Caco-2 (cell line): ENCODE measurements at places on chromosomes 2 and 18.

DNA sequence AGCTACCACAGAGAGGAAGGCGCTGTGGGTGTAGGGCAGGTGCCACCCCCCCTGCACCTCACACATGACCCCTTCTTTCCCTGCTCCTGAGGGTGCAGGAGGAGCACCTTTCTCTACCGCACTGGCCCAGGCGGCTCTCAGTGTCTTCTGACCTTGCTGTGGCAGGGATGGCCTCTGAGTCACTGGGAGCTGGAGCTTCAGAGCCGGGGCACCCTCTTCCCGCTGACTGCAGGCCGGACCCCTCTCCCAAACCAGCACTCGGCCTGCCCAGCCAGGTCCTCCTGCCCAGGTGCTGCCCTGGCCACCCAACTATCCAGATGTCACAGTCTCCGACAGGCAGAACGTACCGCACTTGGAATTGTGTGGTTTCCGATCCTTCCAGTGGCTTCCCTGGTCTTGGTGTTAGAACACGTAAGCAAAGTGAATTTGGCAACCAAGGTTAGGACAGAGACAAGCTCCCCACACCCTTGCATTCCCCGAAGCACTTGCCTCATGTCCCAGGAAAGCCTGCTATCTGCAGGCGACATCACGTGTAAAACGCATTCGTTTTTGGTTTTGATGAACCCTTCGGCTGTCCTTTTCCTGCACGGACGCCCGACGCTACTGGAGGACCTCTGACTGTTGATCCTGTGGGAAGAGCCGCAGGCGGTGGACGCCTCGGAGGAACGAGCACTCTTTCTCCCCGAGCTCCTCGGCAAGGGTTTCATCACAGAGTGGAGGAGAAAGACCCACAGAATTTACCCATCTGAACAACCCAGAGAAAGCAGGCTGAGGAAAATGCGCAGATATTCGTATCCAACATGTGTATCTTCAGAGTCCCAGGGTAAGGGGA, 24.7 kb upstream of the KCNG2 start:
- no peak for DNase-seq

DNA sequence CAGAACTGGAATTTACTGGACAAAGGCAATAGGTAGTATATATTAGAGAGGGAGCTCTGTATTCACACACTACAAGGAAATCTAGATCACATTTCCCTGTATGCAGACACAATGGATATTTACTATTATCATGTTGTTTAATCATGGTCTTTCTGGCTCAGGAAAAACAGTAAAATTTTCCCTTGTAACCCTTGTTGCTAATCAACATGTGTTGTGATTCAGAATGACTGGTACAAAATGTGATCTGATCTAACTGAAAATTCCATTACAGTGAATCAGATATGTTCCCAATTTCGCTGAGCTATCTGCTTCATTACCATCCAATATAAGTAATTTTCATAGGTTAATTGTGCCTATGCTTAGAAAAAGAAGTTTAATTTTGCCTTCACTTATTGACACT, 1109.7 kb downstream of the LRP1B start:
- DNase-seq = no peak

DNA sequence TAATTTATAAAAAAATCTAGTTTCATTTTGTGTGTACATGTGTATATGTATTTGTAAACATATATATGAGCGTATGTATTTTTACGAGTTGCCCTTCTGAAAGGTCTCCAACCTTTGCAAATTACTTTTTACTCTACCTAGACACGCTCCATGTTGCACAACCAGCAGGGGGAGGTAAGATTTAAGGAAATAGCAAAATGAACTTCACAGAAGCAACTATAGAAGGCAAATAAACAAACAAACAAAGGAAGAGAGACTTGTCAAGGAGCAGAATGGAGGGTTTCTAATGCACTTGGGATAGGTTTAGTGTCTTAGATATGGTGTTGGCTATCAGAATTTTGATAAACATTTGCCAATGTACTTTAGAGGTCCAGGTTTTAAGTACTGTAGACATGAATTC, 820.5 kb upstream of the POU3F3 start:
- DNase-seq = peak; percentile 22

DNA sequence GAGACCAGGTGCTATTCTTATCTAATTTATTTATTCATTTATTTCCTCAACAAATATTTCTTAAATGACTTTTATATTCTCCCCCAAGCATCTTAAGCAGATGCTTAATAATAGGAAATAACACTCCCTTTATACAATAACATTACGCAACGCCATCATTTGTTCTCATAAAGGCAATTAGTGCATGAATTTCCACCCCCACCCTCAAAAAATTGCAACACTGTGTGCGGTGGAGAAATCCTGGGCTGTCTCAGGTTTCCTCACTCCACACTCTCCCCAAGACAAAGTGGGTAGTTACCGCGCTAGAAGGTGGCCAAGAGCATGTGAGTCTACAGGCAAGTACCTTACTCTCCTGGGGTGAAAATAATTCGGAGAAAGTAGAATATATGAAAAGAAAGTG, 37.0 kb upstream of the CTDP1 start:
- no peak for DNase-seq

- DNase-seq = no peak
These were observed 68.8 kb upstream of the TACR1 start for GRCh38 chr2:75268112-75268511.

GRCh38 chr18:36296650-36297416, 680 bp upstream of the FHOD3 start:
- peak; percentile 40 for DNase-seq

GRCh38 chr2:43011158-43011491, 215.3 kb downstream of the ZFP36L2 start:
- DNase-seq = peak; percentile 15

GRCh38 chr2:40450066-40450795, 1.7 kb downstream of the SLC8A1 start:
- DNase-seq = no peak

DNA sequence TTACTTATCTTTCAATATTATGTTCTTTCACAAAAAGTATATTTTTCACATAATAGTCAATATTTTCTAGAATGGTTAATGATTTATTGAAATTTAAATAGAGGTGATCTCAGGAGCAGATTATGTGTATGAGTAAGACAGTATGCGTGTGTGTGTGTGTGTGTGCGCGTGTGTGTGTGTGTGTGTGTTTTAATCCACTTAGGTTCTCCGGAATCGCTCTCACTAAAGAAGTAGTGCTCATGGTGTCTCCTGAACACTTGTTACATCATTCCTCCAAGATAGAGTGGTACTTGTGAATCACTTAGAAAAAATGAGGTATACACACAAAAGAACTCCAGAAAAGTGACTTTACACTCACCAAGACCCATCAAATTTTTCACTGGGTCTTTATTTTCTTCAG, 91.0 kb upstream of the KCNH7 start:
- DNase-seq = no peak

DNA sequence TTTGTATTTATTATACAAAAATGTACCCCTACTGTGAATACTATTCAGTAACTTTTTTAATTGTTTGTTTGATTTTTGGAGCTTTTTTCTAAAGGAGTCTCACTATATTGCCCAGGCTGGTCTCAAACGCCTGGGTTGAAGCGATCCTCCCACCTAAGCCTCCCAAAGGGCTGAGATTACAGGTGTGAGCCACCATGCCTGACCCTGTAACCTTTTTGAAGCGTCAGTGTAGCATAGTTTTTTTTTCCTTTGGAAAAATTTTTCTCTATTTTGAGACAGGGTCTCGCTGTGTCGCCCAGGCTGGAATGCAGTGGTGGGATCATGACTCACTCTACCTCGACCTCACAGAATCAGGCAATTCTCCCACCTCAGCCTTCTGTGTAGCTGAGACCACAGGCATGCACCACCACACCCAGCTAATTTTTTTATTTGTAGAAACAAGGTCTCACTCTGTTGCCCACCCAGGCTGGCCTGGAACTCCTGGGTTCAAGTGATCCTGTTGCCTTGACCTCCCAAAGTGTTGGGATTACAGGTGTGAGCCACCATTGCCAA, 2.0 kb downstream of the GMCL1 start:
- DNase-seq = no peak

GRCh38 chr2:151619337-151619989, 114.8 kb downstream of the NEB start:
- DNase-seq = no peak

DNA sequence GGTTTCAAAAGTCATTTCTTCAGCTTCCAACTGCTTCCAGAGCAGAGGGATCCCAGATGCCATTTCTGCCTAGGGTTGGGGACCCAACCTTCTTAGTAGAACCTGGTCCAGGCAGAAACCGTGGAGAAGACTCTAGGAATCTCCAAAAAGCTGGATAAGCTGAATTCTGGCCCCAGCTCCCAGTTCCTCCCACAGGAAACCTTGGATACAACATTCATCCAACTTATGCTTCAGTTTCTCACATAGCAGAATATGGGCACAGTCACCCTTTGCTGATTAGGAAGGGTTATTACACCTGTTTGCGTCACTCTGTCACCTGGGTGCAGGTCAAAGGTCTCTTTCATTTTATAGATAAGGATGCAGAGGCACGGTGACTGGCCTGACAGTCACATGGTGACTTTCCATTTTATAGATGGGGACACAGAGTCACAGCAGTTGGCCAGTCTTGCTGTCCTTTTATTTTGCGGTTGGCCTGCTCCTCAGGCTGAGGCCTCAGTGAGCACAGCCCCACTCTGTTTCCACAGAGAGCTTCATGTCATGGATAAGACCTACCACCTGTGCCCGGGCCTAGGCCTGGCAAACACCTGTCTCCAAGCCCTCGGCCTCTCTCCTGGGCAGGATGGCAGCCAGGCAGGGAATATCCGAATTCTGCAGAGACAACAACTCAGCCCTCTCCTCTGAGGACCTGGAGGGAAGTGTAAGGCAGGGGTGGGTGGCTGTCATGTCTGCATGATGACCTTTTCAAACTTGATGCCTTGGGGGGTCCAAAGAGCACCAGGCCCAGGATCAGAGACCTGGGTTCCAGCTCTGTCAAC, 148.8 kb downstream of the SMAD7 start:
- peak; percentile 70 for DNase-seq

DNA sequence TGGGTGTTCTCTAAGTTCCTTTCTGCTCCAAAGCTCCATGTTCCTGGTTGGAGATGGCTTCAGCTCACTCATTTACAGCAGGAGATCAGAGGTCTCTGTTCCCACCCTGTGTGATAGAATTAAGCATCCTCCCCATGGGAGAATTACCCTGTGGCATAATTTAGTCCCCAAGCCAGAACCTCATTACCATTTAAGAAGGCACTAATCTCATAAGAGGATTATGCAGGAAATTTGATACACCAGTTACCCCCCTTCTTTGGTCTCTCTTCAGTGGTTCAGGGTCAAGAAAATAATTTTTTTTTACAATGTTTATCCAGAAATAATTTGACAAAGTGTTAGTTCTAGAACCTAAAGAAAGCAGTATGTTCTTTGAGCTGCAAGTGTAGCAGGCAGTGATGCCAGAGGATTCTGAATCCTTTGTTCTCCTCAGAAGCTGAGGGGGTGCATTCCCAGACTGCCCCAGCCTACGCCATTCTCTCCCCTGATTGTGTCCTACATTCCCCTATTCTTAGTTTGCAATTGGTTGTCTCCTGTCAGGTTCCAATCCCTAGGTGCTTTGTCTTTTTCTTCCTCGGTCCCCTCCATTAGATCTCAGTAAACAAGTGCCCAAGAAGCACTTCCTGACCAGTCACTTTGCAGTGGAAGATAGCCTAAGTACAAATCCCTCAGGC, 163.6 kb downstream of the PRKCE start:
- DNase-seq = no peak

DNA sequence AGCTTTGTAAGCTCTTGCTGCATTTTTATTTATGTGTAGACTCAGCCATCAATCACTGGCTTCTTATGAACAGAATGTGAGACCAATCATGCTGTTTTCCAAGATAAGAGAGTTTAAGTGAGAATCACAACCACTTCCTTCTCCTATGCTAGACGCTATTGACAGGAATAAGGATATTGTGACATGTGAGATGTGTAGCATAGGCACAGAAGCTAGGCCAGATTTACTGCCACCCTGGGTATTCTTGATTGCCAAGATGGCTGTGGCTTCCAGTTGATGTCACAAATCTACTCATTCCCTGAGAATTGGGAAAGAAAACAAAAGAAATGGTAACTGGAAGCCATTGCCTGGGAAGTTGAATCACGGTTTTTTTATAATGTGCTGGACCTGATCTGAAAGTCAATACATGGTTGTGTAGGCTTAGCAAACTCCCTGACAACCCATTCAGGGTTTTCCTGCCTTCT, 49.9 kb downstream of the RAB27B start:
- no peak for DNase-seq

DNA sequence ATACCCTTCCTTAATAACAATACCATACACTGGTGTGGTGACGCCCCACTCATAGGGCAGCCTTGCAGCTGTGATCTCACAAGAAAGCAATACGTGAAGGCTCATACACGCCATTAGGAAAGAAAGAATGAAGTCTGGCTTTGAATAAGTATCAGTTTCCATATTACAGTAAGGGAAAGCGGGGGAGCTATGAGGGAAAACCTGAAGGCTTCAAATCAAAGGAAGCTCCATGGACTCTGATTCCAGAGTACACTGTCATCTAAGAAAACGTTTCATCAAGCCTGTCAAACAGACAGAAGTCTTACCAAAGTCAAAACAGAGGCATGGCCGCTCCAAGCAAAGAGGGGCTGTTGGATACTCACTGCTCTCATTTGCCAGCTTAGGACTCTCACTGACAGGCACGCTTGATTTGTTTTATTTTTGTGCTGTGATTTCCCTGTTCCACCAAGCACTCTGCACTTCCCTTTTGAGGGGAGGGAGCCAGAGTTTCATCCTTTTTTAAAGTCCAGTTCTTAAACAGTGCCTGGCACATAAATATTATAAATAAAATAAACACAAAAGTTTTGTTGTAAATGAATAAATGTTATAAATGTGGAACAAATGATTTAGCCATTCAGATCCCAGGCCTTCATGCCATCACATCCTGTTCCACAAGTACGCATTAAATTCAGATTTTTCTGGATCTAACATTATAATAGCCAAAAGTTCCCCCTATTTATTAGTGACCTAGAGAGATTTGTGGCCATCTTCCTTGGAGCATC, 221.2 kb downstream of the PIEZO2 start:
- DNase-seq = no peak

- DNase-seq = no peak
These were observed 19.8 kb downstream of the CCDC68 start for GRCh38 chr18:54939361-54939917.

DNA sequence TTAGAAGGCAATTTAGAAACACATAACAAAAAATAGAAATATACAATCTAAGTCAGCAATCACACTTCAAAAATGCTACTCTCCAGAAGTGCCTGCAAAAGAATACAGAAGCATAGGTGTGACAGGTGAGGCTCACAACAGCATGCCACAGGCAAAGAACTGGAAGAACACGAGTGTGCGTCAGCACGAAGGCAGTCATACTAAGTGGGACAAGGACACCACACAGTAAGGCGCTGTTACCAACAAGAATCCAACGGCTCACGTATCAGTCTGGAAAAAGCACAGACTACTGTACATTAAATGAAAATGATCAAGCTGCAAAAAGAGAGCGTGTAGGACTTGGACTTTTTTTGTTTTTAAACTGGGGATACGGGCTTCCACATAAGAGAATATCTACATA, 18.7 kb downstream of the HDLBP start:
- no peak for DNase-seq

DNA sequence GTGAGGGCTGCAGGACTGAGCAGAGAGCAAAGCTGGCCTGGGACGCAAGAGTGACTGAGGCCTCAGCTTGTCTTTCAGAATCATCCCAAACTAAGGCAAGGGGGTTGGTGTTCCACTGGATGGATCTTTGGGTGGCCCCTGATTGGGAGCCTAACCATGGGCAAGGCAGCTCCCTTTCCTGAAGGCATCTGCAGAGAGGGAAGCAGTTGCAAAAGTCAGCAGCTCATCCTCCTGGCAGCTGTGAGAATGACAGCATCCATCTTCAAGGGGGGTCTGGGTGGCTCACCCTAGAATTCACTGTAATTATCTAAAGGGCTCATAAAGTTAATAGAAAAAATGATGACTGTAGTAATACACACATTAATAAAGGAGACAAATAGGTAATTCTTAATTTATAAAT, 46.5 kb upstream of the RAB31 start:
- no peak for DNase-seq
